ENCODE measurements at places on chromosomes 12 and 14.

DNA sequence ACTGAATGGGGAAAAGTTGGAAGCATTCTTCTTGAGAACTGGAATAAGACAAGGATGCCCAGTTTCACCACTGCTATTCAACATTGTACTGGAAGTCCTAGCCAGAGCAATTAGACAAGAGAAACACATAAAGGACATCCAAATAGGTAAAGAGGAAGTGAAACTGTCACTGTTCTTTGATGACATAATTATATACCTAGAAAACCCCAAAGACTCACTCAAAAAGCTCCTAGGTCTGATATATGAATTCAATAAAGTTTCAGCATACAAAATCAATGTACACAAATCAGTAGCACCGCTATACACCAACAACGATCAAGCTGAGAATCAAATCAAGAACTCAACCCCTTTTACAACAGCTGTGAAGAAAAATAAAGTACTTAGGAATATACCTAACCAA, 157.3 kb upstream of the DDHD1 start:
- no peak for DNase-seq

- no peak for DNase-seq
Observed at GRCh38 chr12:107229827-107230226, 136.5 kb upstream of the CRY1 start.

GRCh38 chr14:26172396-26172795, 425.4 kb downstream of the NOVA1 start:
- DNase-seq, result no peak

DNA sequence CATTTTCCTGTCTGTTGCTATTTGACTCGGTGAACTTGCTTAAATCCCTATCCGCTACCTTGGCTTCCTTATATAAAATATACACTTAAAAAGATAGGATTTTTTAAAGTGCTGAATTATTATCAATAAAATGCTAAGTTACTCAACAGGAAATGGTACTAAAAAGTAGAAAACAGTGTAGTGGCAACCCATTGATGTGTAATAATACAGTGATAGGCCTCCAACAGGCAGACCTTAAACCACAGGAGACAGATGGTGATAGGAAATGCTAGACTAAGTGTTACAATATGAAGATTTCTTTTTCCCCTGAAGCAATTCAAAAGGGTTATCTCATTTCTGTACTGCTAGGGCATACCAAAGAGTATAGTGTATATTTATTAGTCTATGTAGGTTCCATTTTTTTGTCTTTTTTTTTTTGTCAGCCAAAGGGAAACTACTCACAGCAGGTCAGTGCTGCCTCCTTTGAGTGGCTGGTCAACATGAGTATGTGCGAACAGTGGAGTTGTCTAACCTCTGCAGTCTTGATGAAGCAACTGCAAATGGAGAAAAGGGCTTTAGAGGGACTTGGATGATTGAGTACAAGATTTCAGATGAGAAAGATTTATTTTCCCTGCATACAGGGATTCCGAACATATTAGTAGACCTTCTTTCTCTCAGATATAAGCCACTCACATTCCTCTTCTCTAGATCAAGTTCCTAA, 183.8 kb downstream of the ACSS3 start:
- no peak for DNase-seq

- no peak for DNase-seq
Observed at GRCh38 chr12:69619050-69619449, 8.3 kb upstream of the LRRC10 start.

DNA sequence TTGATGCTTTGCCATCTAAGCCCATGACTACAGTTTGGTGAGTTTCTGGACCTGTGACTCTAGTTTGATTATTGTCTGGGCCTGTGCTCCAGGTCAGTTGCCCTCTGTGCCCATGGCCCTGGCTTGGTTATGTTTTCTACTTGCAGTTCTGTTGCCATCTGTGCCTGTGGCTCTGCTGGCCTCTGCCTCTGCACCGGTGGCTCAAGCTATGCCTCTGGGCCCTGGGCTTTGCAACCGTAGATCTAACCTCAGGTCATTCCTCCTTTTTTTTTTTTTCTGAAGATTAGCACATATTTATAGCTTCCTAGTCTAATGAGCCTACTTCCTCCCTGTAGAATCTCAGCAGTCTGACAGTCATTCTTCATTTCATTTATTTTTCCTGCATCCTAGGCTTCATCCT, 161.2 kb downstream of the CCDC91 start:
- DNase-seq, result no peak

- DNase-seq, result no peak
Observed at GRCh38 chr12:57263096-57263495, 12.1 kb upstream of the STAC3 start.

GRCh38 chr12:57127101-57127725, 1.1 kb upstream of the LRP1 start:
- DNase-seq, result peak; percentile 27

- peak; percentile 81 for DNase-seq
Observed at GRCh38 chr12:8145754-8146441, 10.9 kb upstream of the ZNF705A start.

GRCh38 chr12:65525491-65526141, 247.1 kb downstream of the MSRB3 start:
- peak; percentile 87 for DNase-seq

DNA sequence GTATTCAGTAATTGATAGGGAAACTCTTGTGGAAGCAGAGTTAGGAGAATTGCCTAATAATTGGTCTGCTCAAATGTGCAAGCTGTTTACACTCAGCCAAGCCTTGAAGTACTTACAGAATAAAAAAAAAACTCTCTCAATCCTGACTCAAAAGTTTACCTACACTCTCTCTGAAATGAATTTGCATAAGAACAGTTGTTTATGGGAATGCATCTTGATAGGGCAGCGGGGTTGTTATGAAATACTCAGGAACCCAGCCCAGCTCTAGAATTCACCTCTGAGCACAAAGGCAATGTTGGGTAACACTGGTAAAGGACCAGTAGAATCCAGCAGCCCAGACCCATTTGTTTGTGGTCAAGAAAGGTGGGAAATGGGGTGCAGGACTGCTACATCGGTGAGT, 267.0 kb downstream of the CPNE8 start:
- DNase-seq, result no peak

DNA sequence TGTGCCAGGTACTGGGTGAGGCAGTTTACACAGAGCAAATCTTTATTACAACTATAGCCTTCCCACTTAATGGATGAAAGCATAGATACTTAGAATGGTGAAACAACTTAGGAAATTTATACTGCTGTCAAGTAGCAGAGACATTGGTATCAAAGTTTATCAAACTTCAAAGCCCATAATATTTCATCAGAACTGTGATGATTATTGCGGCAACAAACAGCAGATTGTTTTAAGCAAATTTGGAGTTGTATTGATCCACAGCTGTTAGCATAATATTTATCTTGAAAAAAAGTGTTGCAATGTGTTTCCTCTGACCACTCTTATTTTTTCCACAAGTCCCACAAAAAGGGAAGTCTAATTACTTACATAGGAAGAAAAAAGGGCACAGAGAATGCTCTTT, 2.0 kb upstream of the SLCO1B3 start:
- no peak for DNase-seq

DNA sequence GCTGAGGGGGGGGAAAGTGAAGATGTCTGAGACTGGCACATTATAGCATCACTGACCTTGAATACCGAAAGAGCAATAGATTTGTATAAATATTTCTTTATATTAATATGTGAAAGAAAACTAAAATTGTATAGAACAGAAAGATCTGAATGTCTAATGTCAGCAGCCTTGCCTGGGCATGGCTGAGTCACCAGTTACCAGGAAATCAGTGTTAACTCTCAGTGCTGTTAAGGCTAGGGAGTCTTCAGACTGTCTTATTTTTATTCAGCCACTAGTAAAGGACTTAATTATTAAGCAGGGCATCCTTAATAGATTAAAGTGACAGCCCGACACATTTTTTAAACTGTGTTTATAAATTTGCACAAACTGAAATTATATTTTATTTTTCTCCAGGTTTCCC, 122.9 kb upstream of the AEBP2 start:
- peak; percentile 33 for DNase-seq

DNA sequence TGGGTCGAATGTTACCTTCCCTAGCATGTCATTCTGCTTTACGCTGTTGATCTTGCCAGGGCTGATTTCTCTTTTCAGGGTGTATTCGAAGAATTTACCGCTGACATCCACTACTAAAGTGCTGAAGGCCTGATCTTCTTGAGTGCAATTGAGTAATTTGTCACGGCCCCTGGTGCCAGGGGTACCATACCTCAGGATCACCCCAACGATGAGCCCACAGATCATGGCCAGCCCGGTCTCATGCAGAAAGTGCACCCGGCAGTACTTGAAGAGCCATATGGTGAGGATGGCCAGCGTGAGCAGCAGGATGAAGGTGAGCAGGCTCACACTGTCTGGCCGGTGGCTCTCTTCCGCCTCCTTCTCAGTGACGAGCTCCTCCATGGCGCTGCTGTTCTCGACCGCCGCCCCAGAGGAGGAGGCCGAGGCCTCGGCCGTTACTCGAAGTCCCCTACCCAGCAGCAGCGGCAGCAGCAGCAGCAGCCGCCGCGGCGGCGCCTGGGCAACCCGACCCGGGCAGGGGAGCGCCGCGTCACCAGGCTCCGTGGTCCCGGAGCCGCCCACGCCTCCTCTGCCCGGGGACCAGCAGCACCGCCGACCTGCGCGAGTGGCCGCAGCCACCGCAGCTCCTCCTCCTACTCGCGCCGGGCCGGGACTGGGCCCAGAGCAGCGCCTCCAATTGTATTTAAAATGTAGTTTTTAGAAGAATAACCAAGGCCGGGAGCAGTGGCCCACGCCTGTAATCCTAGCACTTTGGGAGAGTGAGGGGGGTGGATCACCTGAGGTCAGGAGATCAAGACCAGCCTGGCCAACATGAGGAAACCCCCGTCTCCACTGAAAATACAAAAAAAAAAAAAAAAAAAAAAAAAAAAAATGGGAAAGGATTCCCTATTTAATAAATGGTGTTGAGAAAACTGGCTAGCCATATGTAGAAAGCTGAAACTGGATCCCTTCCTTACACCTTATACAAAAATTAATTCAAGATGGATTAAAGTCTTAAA, 58.5 kb upstream of the TMPO start:
- DNase-seq, result peak; percentile 61

GRCh38 chr14:42222924-42223471, 616.3 kb downstream of the LRFN5 start:
- DNase-seq, result peak; percentile 67

- DNase-seq, result no peak
Observed at GRCh38 chr14:77589099-77589498, 27.3 kb downstream of the SPTLC2 start.

GRCh38 chr14:68942296-68943035, 36.6 kb downstream of the ACTN1 start:
- DNase-seq, result no peak

DNA sequence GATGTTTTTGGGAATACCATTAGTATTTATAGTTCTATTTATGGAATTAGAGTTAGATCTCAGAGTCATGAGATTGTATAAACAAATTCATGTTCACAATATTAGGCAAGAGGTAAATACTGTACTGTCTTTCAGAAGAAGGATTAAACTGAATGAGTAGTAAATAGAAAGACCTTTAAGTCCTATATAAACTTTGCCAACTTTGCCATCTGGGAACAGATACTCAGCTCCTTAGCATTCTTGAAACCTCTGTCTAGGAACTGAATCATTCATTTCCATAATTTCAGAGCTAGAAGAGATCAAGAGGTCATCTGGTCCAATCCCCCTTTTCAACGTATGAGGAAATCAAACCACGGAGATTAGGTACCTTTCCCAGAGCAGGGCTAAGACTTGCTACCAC, 141.1 kb downstream of the CAND1 start:
- no peak for DNase-seq

DNA sequence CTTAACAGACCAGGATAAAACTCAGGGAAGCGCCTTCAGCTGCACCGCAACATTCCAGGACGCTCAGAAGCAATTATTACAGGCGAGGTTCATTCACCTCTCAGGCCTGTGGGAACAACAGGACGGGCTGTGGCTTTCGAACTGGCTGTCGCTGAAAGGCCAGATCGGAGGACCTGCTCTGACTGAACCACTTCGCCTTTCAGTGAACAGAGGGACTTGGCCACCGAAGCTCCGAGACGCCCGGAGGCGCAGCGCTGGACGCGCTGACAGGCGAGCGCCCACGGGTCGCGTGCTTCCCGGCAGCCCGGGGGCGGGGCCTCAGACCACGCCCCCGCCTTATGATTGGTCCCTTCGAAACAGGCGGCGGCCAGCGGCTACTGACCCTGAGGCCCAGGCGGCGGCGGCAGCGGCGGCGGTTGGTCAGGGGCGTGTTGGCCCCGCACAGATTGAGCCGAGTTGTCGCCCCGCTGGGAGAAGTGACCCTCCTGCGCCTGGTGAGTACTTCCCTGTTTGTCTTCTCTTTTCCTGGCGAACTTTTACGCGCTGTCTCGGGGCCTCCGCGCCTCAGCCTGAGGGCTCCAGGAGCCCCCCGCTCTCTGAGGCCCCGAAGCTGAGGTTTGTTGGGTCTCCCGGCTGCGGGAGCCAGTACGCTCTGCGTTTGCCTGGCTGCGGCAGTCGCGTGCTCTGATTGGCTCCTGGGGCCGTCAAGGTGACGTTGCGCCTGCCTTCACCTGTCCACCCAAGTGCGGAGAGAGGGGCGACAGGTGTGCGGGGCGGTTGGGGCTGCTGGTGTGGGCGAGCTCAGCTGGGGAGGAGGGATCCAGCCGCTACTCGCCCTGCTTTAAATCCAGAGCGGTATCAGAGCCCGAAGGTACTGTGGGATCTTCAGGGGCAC, at the start of gene GAS2L3:
TSS of gene GAS2L3 (plus strand) at position 393 of the 895 bp plus-strand sequence. CDS start 21,221 bp downstream, outside the sequence.
- DNase-seq, result peak; percentile 95

- no peak for DNase-seq
Observed at GRCh38 chr12:54054742-54055194, 1.1 kb downstream of the HOXC4 start.

DNA sequence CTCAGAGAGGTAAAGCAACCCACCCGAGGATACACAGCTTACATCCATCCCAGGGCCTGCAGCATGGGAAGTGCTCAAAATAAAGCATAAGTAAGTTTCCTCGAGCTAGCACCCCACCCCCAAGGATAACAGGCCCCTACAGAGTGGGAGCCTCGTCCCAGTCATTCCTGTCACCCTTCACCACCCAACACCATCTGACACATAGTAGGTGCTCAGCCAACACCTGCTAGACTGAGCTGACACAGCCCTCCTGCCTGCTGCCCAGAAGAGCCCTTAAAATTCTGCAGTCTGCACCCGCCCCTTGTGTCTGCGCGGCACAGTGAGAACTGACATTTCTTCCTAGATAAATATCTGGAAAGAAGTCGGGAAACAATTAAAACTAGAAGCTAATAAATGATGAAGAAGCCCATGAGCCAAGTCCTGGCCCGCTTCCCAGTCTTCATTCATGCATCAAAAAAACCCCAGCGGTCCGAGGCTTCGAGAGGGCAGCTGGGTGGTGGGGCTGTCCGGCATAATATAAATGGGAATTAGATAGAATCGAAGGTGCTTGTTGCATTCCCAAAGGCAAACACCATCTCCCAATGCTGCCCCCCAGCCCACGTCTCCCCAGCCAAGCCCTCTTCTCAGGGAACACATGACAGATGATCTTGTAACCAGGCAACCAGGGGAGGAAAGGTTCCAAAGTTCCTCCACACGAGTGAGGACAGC, 76.2 kb downstream of the BCL11B start:
- DNase-seq, result peak; percentile 24

DNA sequence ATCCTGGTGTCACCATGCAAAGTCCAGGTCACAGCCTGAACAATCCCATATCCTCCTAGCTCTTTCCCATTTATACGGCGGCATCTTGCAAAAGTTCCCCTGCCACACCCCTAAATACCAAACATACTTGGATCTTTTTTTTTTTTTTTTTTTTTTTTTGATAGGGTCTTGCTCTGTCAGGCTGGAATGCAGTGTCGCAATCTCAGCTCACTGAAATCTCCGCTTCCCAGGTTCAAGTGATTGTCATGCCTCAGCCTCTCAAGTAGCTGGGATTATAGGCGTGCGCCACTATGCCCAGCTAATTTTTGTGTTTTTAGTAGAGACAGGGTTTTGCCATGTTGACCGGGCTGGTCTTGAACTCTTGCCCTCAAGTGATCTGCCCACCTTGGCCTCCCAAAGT, 451.3 kb downstream of the GLT1D1 start:
- DNase-seq, result no peak

GRCh38 chr14:68583548-68584280, 209.2 kb downstream of the ZFP36L1 start:
- no peak for DNase-seq

All from AG08395 (cell line).